ENCODE measurements at places on chromosomes 1 and 21.

DNA sequence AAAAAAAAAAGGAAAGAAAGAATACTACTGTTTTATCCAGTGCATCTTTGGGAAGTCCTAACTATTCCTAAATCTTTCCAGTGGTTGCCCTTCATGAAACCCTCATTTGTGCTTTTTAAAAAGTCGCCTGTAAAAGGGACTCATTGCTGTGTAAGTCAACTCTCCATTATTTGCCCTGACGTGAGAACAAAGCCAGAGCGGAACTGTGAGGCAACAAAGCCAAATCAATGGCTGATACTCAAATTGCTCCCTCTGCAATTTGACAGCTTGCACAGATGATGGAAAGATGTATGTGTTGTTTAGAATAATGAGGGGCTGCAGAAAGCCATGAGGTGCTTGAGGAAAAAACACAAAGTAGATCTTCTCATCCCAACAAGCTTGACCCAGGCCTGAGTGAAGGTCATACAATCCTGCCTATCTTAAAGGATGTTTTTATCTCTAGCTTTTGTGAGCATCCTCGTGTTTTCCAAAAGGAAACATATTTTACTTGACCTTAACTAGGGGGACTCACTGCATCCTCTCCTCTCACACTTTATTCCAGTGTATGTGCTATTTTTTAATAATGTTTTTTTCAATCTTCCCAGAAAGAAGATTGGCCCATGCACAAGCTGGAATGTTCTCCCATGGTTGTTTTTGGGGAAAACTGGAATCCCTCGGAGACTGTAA, 33.4 kb downstream of the SMYD2 start:
- DNase-seq = no peak

DNA sequence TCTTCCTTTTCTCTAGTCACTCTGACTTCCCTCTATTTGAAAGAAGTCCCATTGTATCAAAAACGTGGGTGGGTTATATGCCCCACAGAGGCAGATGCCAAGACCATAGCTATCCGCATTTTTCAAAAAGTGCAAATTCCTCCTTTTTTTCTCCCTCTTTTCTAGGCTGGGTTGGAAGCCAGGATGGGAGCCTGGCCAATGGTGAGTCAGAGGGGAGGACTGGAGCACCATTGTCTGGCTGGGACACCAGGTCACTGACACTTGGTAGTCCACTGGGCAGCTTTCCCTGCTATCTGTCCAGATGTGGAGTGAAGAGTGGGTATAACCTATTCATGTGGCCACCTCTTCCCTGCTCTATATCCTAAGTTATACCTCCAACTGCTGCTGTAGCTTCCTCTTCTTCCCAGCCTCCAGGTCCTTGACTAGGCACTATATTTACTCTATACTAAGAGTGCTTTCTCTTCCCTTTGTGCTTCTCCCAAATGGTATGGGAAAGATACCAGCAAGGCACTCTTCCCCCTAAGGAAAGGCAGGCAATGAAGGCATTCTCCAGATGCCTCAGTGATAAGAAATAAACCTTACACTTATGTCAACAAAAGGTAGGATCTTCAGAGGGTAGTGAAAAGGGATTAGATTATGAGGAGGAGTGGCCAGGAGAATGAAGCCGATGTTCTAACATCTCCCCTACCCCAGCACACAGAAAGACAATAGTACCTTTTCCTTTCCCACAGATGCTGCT, 12.9 kb downstream of the PI4KB start:
- DNase-seq = peak; percentile 91

DNA sequence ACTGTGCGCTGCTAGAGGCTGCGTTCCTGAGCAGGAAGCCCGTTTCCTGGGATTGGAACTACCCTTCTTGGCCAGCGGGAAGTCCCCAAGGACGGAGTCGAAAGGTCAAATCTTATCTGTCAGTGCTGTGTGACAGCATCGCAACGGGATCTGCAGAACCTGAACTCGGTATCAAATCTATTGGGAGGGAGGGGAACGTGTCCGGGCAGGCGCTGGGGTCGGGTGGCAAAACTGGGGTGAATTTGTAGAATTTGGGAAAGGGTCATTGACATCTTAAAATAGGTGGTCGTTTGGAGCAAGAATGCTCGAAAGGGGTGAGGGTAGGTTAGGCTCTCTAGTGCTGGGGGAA, 725 bp upstream of the ARPC5 start:
- no peak for DNase-seq

GRCh38 chr1:96901783-96902363, 180.3 kb downstream of the PTBP2 start:
- no peak for DNase-seq

GRCh38 chr1:10490286-10490970, 15.7 kb downstream of the PEX14 start:
- no peak for DNase-seq

GRCh38 chr1:244049162-244050013, 1.7 kb upstream of the ZBTB18 start:
- DNase-seq = peak; percentile 60

GRCh38 chr21:19368944-19369343, 965.4 kb upstream of the TMPRSS15 start:
- DNase-seq = no peak

DNA sequence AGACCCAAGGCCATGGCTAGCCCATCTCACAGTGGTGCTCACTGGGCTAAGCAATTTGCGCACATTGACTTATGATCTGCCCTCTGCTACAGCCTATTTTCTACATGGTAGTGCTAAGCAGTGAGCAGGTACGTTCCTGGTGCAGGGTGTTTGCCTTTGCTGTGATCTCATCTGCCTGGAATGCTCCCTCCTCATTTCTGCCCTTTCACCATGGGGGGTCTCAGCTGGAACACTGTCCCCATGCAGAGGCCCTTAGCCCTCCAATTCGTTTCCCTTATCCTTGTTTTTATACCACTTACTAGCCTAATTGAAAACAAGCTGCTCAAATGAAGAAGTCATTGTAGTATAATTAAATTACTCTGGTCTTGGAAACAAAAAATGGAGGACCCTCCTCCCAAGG, 2.0 kb upstream of the B3GALT5 start:
- DNase-seq = no peak

- DNase-seq = no peak
Measured at GRCh38 chr1:2088458-2088857, 38.2 kb downstream of the PRKCZ start.

- DNase-seq = no peak
Measured at GRCh38 chr1:10626791-10627410, 152.2 kb downstream of the PEX14 start.

GRCh38 chr1:240765732-240766363, 153.9 kb upstream of the GREM2 start:
- DNase-seq = no peak

DNA sequence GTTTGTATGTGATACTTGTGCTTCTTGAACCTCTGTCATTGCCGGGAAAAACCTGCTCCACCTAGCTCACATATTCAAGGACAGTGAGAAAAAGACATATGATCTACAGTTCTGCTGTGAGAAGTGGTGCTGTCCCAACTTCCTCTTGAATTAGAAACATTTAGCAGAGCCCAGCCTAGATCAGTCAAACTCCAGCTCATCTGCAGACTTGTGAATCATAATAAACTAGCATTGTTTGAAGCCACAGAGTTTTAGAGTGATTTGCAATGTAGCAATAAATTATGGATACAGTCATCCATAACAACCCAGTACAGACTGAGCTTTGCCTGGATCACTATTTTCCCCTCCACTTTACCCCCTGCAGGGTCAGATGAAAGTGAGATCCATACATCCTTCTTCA, 497.8 kb downstream of the PLA2G4A start:
- DNase-seq = no peak

DNA sequence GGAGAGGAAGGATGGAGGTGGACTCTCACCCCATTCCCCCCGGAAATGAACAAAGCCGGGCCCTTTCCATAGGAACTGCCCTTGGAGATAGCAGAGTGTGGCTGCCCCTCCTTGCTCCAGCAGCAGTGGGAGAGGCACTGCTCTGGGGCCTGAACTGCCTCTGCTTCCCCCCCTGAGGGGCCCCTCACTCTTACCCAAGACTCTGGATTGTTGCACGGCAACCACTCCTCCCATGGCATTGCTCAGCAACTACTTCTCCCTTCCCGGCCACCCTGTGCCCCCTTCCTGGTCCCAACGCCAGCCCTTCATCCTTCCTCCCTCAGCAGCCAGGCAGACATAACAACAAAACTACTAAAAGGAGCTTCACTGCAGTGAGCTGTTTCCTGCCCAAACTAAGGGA, 3.0 kb upstream of the ACKR1 start:
- DNase-seq = no peak

DNA sequence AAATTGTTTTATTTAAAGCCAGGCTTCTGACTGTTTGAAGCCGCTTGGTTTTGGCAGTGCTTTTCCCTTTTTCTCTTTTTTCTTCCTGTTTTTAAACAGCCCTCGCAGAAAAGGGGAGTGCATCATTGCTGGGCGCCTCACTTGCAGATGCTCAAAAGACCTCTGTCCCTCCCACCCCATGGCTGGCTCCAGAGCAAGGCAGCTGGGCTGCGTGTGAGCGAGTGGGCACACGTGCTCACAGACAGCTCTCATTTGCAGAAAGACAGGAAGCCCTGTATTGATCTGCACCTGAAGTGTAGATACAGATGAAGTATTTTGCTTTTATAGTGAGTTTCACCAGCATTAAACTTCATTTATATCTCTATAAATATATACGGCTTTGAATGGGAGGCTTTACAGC, 8.8 kb downstream of the TNR start:
- no peak for DNase-seq

GRCh38 chr1:28456078-28456477, 49.8 kb upstream of the RCC1 start:
- DNase-seq = no peak

DNA sequence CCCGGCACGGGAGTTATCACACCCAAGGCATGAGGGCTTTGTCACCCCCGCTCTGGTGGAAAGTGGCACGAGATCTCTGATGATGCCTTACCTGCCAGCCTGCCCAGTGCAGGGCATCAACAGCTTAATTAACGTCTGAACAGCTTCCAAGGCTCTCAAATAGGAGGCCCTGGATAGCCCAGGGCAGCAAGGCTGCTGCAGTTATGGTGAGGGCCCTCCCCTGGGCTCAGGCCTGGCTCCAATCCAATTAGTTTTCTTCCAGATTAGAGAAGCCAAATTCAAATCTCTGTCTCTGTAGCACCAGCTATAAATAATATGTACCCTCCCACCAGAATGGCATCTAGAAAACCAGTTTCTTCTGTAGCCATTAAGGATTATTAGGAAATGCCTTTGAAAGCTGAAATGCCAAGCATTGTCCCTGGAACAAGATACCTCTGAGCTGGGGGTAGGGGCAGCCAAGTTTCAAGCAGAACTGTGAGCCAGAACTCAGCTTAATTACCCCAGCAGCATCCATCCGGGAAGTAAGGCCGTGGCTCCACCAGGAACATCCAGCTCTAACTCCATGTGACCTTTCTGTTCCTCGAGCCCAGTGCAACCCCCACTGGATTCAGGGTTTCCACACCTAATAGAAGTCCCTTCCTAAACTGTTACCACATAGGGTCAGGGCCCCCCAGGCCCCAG, 12.5 kb downstream of the QSOX1 start:
- DNase-seq = no peak

GRCh38 chr1:201954263-201955008, 867 bp upstream of the TIMM17A start:
- no peak for DNase-seq

DNA sequence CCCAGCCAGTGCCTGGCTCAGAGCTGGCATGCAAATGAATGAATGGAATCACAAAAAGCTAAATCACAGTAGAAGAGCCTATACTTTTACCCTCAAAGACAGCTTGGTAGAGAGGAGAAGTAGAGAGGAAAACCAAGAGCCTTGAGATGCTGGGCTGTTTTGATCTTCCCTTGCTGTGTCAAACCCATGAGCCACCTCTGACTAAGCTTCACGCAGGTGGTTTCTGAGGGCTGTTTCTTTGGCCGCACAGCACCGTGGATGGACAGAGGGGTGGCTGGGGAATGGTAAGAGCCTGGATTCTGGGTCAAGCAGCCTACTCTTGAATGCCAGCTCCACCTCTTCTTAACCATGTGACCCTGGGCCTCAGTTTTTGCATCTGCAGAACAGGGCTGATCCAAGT, 18.6 kb downstream of the ABCG1 start:
- no peak for DNase-seq

GRCh38 chr21:32413015-32413504, 554 bp downstream of the EVA1C start:
- no peak for DNase-seq
